ENCODE measurements at places on chromosomes 2 and 18.

DNA sequence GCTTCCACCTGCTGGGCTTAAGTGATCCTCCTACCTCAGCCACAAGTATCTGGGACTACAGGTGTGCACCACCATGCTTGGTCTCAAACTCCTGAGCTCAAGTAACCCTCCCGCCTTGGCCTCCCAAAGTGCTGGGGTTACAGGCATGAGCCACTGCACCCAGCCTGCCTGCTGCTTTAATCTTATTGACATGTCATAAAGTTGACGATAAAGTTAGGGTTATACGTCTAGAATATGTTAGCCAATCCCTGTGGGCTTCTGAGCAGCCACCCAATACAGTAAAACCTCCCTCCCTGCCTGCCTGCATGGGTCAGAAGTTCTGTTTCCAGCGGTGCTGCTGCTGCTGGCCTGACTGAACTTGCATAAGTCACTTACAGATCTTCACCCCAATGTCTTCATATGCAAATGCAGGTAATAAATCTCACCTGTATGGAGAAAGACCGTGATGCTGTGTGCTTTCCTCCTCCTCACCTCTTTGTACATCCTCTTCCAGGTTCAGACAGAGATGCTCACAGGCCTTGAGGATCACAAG is 30.1 kb downstream of the TGIF1 start:
- DNase-seq, result no peak

DNA sequence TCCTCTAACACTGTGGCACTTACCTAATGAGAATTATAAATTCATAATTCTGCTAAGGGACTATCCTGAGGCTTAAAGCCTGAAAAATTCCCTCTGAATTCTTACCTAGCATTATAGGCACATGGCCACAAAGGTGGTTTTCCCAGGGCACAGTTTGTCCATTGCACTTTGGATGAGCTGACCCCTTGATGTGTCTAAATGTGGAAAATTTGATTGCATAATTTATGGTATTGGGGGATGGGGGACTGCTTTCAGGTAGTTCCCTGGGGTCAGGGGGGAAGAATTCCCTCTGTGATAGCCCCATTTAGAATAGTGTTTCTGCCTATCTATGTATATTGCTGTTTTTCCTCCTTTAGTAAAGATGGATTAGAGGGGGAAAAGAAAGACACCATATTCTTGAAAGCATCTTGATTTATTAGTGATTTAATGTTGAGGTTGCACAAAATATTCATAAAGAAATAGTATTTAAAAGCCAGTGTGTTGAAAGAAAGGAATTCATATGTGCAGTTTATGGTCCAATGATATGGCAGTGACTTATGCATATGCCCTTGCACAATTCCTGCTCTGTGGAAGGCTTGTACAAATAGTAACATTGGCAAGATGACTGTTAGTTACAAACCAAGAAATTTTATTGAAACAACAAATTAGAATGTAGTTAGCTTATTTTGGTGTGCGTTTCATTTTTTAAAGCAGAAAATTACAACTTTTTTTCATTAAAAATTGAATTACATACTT is 8.7 kb upstream of the HTR2B start:
- DNase-seq, result no peak

GRCh38 chr18:2827061-2827460 is 19.7 kb upstream of the EMILIN2 start:
- no peak for DNase-seq

GRCh38 chr2:239945751-239946561 is 79.2 kb downstream of the NDUFA10 start:
- DNase-seq, result no peak

DNA sequence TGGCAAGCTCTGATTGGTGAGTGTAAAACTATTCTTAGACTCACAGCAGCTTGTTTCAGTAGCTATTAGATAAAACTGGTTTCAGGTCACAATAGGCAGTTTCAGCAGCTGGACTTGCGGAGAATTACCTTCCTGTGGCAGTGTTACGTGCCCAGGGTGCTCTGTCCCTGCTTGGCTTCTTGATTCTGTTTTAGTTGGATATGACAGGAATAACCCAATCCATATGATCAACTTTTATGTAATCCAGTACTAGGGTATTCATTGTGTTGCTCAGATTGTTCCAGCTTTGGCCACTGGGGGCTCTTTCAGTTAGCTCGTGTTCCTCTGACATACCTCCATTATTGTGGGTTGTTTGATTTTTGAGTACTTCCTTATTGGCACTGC is 43.1 kb downstream of the INPP4A start:
- peak; percentile 45 for DNase-seq

- no peak for DNase-seq
Observed at GRCh38 chr2:23859983-23860382, 66.9 kb downstream of the ATAD2B start.

DNA sequence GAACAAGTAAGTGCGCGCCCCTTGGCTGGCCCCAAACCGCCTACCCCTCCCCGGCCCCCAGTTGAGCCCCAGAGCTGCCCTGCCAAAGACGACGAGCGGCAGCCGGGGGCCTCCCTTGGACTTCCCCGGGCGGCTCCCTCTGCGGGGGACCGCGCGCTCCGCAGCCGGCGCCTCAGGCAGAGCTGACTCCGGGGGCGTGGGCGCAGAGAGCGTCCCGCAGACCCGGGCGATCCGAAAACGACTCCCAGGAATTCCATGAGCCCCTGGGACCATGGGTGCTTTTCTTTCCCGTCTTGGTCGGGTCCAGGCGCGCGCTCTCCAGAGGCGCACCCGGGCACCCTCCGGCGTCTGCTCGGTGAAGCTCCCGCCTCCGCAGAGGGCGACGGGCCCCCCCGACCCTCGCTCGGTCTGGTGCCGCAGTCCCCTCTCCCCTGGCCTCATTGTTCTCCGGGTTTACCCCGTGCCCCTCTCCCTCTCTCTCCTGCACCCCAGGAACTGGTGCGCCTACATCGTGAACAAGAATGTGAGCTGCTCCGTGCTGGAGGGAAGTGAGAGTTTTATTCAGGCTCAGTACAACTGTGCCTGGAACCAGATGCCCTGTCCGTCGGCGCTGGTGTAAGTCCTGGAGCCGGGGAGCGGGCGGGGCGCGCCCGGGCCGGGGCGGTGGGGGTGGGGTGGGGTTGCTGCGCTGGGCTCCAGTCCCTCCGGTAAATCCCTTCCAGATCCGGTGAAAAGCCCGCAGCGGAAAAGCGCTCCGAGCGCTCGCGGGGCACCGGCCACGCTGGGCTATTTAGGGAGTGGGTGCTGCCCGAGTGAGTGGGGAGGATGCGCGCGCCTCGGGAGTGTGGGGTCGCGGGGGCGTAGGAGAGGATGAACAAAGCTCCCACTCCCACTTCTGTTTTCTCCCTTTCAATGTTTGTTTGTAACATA is 776 bp downstream of the EMILIN2 start:
- DNase-seq, result no peak

GRCh38 chr18:66557091-66557490 is 46.8 kb downstream of the CDH19 start:
- no peak for DNase-seq

- no peak for DNase-seq
Observed at GRCh38 chr2:33122726-33123125, 176.0 kb downstream of the LTBP1 start.
